ENCODE measurements at places on chromosomes 16 and 17. TPM values are rescaled to one million over a fixed set of nuclear protein-coding genes. Genes with fewer than 3 reads are reported as not detected.
A peak's percentile ranks its signal among the peaks of the same experiment; 100 is the strongest.

GLIS2 gene
- 0.31 TPM for total RNA-seq

CYBC1 gene
- total RNA-seq = 380 TPM

AXIN2 gene
- 0.55 TPM for total RNA-seq

TSPAN10 gene
- not detected for total RNA-seq

KRTAP4-3 gene
- total RNA-seq = not detected

SNAI3 gene
- total RNA-seq = 1.2 TPM

SEZ6 gene
- total RNA-seq = not detected

KCNJ18 gene
- total RNA-seq = not detected

GRCh38 chr17:15649861-15650421 lies 30.4 kb upstream of the FBXW10B start:
- no peak overlapping the region for H3K4me3 ChIP-seq
- no peaks in the 10 kb centered on the region for H3K27me3 ChIP-seq
- no peaks in the 10 kb centered on the region for H3K36me3 ChIP-seq
- H3K27ac ChIP-seq = no peak overlapping the region
- peaks cover 5% of the 10 kb centered on the region for H3K4me1 ChIP-seq

DNA sequence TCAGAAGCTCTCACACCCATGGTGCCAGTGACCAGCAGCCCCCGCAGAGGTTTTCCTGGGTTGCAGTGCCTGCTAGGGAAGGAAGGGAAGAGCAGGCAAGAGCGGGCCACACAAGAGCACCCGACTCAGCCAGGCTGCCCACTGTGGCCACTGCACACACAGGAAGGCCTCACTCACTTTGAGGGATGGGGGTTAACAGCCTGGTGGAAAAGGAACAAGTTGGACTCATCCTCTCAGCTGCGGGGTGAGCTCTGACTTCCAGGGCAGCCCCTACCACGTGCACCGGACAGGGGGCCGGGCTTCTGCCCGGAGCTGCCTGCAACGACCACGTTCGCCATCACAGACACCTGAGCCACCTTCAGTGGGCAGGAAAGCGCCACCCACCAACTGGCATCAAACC lies 8.1 kb downstream of the P4HB start:
- no peaks in the 10 kb centered on the region for H3K36me3 ChIP-seq
- H3K27me3 ChIP-seq = no peaks in the 10 kb centered on the region
- no peak for DNase-seq
- no peak overlapping the region for H3K4me3 ChIP-seq
- peaks cover 13% of the 10 kb centered on the region for H3K4me1 ChIP-seq
- no peak overlapping the region for H3K27ac ChIP-seq

DNA sequence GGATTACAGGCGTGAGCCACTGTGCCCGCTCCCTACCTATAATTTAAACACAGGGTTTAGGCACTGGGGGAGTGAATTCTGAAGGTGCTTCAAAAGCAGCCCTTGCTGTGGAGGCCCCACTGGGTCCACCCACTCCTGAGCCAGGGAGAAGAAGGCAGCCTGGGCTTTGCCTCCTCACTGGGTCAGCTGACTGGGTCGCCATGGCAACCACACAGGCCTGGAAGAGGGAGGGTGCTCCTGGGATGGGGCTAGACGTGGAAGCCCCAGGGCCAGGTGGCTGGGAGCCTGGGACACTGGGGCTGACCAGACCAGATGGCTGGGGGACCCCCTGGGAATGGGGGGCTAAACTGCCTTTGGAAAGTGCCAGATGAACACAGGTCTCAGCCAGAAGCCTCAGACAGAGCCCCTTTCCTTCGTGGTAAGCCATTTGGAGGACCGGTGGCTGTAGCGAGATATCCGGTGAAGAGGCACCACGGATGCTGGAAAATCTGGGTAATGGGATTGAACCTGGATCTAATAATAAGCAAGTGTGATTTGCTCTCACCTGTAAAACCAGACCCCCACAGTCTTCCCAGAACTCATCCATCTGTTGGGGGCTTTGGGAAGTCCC lies 32.9 kb downstream of the TRARG1 start:
- no peaks in the 10 kb centered on the region for H3K36me3 ChIP-seq
- no peak overlapping the region for H3K4me3 ChIP-seq
- H3K27ac ChIP-seq = no peak overlapping the region

GRCh38 chr16:49461517-49461951 lies 87.9 kb downstream of the C16orf78 start:
- H3K27ac ChIP-seq = no peak overlapping the region
- no peaks in the 10 kb centered on the region for H3K36me3 ChIP-seq
- H3K4me3 ChIP-seq = no peak overlapping the region
- peaks cover 16% of the 10 kb centered on the region for H3K4me1 ChIP-seq

DNA sequence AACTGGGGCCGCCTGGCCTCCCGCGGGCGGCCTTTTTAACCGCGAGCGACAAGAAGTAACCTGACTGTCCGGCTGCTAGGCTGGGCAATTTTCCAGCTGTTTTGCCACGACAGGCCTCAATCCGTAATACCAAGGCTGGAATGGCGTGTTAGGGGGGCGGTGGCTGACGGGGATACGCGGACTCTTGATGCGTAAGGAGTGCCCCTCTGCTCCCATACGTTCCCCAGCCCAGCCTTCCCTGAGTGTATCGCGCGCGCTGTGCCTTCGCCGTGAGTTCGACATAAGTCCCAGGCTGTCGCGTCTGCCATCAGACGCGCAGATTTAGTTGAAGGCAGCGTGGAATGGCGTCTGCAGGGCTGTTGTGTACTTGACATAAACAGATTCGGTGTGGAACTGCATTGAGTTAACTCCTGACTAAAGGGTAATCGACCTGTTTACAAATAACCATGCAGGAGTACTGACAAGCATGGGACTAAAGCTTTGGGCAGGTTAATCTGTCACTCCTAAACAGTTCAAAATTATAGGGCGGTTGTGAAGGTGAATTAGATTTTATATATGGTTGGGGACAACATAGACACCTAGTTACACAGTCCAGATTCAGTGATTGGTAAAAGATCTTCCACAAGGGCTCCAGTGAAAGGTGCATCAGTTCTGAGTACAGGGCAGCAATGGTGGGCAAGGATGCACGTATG lies 16.6 kb upstream of the ERN1 start:
- no peak overlapping the region for H3K27ac ChIP-seq
- peaks cover 18% of the 10 kb centered on the region for H3K36me3 ChIP-seq
- peaks cover 16% of the 10 kb centered on the region for H3K4me1 ChIP-seq
- H3K4me3 ChIP-seq = no peak overlapping the region

- H3K36me3 ChIP-seq = no peaks in the 10 kb centered on the region
- no peak overlapping the region for H3K4me3 ChIP-seq
- DNase-seq = no peak
- H3K27ac ChIP-seq = peak overlapping the region; percentile 36
Measured at GRCh38 chr17:27327871-27328270, 34.0 kb downstream of the WSB1 start.

- H3K4me1 ChIP-seq = peaks cover 10% of the 10 kb centered on the region
- no peak for DNase-seq
- H3K36me3 ChIP-seq = no peaks in the 10 kb centered on the region
- no peak overlapping the region for H3K4me3 ChIP-seq
- H3K27me3 ChIP-seq = no peaks in the 10 kb centered on the region
- no peak overlapping the region for H3K27ac ChIP-seq
Measured at GRCh38 chr16:12416136-12416787, 387.4 kb downstream of the CPPED1 start.

GRCh38 chr17:69192754-69193153 lies 35.9 kb downstream of the ABCA10 start:
- H3K4me3 ChIP-seq = no peak overlapping the region
- DNase-seq = no peak
- no peaks in the 10 kb centered on the region for H3K27me3 ChIP-seq
- no peaks in the 10 kb centered on the region for H3K4me1 ChIP-seq
- no peaks in the 10 kb centered on the region for H3K36me3 ChIP-seq

DNA sequence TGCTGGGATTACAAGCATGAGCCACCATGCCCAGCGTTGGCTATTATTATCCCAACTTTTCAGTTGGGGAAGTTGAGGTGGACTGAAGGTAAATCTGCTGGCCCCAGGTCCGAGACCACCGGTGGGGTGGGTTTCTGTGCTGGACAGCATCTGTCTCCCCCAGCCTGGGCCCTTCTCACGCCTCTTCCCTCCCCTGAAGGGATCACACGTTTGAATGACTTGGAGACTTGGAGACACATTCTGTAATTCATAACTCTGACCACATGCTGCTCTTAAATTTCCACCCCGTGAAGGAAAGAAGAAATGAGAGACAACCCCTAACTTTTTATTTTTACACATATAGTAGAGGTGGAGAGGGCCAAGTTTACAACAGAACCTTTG lies 109.8 kb downstream of the MSI2 start:
- no peaks in the 10 kb centered on the region for H3K27me3 ChIP-seq
- DNase-seq = no peak
- H3K27ac ChIP-seq = no peak overlapping the region
- no peak overlapping the region for H3K4me3 ChIP-seq
- no peaks in the 10 kb centered on the region for H3K36me3 ChIP-seq

DNA sequence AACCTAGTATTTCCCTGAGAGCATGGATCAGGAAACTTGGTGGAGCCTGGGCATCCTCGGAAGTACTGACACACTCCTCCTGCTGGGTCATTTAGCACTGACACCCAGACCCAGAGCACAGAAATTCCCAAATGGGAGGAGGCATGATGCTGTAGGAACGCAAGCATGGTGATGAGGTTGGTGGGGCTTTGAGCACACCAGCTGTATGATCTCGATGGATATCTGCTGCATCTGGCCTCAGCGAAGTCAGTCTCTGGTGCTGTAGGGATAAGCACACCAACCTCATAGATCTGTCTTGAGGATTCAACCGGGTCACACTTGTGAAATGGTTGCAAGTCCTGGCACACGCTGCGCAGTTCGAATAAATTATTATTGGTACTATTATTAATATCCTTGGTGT lies 52.5 kb downstream of the SHISA6 start:
- no peak overlapping the region for H3K4me3 ChIP-seq
- no peaks in the 10 kb centered on the region for H3K4me1 ChIP-seq
- no peak for DNase-seq
- no peak overlapping the region for H3K27ac ChIP-seq

- H3K36me3 ChIP-seq = peaks cover 5% of the 10 kb centered on the region
- H3K27ac ChIP-seq = no peak overlapping the region
- no peak overlapping the region for H3K4me3 ChIP-seq
Measured at GRCh38 chr16:81846105-81846504, 67.0 kb downstream of the PLCG2 start.

DNA sequence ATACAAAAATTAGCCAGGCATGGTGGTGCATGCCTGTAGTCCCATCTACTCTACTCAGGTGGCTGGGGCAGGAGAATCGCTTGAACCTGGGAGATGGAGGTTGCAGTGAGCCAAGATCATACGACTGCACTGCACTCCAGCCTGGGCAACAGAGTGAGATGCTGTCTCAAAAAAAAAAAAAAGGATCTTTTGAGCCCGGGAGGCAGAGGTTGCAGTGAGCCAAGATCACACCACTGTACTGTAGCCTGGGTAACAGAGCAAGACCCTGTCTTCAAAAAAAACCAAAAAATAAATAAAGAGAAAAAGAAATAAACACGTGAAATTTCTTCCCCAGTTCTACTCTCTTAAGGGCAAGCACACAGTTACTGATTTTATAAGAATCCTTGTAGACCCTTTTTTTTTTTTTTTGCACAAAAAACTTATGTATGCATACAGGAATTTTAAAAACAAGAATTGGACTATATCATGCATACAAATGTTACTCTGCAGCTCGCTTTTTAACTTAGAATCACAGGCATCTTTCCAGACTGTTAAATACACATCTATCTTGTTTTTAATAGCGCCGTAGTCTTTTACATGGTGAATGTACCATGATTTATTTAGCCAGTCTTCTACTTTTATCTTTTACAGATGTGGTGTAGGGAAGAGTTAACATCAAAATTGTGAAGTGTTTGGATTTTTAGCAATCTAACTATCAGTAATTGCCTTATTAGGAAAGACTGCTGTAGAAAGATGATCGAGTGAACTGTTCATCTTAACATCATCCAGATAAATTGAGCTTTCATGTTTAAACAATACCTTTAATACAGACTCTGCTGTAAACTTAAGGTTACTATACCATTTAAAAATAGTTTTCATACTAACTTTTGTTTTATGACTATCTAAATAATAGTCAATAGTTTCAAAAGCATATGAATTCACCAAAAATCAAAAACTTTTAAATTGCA lies 14.6 kb downstream of the CDH3 start:
- H3K36me3 ChIP-seq = no peaks in the 10 kb centered on the region
- H3K27me3 ChIP-seq = peaks cover 11% of the 10 kb centered on the region
- H3K4me3 ChIP-seq = peak overlapping the region; percentile 74

DNA sequence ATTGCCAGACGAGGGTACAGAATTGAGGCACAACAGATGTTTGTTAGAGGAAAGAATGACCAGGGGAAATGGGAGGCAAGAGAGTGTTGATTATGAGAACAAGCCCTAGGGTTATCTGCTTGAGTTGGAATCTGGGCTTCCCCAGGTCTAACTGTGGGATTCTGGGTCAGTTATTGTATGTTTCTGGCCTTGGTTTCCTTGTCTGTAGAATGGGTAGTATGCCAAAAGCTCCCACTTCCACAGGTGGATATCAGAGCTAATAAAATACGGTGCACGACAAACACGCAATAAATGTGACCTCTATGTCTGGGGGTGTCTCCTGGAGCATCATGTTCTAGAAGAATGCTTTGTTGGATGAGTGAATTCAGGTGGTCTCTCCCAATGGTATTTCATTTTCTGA lies 517 bp downstream of the TMC5 start:
- no peak overlapping the region for H3K27ac ChIP-seq
- H3K27me3 ChIP-seq = peaks cover 21% of the 10 kb centered on the region
- no peaks in the 10 kb centered on the region for H3K4me1 ChIP-seq
- H3K4me3 ChIP-seq = no peak overlapping the region

GRCh38 chr16:84888450-84888849 lies 68.7 kb downstream of the CRISPLD2 start:
- DNase-seq = no peak
- no peaks in the 10 kb centered on the region for H3K36me3 ChIP-seq
- no peaks in the 10 kb centered on the region for H3K4me1 ChIP-seq
- no peak overlapping the region for H3K4me3 ChIP-seq
